Cortex of kidney (tissue), 1 donor: ENCODE measurements at places on chromosomes 13 and 19.

- no peak for DNase-seq
Measured at GRCh38 chr19:55633861-55634260, 6.9 kb upstream of the ZNF580 start.

DNA sequence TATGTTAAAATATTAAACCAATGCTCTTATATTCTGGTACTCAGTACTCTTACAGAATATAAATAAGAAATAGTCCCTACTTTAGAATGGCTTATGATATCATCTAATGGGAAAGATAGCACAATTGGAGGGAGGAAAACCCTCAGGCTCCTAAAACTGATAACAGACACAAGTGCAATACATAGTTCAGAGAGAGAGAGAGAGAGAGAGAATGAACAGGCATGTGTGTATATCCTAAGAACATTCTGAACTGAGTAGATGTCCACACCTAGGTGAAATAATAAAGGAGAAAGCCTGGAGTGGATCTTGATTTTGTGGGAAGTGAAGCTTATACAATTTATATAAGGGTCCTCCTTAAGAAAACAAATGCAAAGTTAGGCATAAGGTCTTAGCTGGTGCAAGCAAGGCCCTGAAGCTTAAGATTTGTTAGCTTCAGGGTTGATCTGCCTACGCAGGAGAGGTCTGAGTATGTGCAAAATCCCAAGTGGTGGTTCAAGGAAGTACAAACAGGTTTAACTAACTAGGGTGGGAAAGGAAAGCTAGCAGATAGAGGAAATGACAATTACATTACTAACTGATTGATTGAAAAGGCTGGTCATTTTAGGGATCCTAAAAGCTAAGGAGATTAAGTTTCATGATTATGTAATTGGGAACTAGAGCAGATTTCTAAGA is 53.3 kb downstream of the SOX21 start:
- no peak for DNase-seq

- DNase-seq: no peak
Measured at GRCh38 chr19:17479325-17479791, 9.0 kb downstream of the SLC27A1 start.

DNA sequence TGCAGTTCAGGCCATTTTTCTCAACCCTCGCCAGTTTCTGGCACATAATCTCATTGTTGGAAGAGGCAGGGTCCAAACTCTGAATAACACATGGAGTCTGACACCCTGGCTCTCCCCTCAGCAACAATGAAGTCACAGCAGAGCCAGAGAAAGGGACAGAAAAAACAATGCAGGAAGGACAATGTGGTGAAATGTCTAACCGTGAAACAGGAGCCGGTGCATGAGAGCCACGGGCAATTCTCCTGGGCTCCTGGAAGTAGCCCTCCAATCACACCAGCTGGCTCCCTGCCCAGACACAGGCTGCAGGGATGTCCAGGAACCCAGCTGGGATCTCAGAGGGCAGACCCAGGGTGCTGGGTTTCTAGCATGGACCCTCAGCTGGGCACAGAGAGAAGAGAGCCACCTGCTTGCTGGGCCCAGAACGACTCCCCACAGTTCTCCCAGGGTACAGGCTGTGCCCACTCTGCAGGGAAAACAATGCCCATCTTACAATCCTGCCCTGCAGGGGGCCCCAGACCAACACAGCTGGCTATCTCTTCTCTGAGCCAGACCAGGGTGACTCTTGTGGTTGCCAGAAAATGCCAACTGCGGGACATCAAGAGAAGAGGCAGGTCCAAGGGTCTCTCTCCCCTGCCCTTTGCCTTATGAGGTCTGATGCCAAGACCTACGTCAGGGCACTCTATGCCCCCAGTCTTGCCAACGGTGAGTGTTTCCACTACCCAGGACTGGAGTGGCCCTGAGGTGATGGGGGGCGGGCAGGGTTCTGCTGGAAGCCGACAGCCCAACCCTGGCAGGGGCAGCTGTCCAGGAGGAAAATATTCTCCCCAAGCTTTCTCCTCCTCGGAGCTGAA is 64.5 kb downstream of the CEBPG start:
- DNase-seq: no peak

- DNase-seq: no peak
Measured at GRCh38 chr13:53513226-53513625, 484.6 kb downstream of the OLFM4 start.

GRCh38 chr13:19818223-19818842 is 35.6 kb upstream of the PSPC1 start:
- no peak for DNase-seq

DNA sequence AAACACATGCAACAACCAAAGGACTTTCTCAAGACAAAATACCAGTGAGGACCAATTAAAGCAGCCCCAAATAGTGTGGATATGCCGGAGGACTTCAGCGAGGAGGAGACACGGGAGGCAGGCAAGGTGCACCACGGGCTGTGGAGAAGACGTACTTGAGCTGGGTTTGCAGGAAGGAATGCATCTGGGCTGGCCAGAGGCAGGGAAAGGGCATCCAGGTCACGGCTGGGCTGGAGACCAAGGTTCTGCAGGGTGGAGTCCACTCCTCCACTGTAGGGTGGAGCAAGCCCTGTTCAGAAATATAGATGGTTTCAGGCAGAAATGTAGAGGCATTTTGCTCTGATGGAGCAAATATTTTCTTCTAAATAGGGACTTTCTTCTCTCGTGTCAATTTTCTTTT is 36.6 kb upstream of the MEDAG start:
- DNase-seq: no peak

DNA sequence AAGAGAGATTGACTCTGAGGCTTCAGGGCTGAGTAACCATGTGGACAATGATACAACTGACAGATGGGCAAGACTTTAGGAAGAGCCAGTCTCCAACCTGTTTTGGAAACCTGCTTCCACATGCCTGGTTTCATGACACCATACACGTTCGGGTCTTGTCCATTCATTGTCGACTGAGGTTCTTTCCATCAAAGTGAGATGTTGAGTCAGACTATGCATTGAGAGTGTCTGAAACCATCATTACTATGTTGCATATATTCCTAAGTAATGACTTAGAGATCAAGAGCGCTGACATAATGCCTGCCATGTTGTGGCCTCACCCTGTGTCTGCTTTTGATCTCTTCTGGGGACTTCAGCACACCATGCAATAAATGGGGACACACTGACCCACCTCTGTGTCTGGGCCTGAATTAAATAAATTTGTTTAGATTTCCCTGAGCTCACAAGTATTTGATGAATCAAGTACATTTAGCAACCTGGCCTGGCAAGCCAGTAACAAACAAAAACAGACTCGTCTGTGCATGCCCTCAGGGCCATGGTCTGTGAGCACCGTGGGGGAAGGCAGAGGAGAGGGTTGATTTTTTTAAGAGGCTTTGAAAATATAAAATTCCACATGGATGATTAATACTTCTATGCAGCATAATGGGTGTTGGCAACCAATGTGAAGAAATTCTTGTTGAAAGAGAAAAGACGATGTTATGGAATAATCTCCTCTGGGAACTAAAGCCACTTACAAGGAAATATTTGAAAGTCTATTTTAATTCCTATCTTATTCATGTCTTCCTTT is 49.9 kb upstream of the UBAC2 start:
- DNase-seq: no peak

DNA sequence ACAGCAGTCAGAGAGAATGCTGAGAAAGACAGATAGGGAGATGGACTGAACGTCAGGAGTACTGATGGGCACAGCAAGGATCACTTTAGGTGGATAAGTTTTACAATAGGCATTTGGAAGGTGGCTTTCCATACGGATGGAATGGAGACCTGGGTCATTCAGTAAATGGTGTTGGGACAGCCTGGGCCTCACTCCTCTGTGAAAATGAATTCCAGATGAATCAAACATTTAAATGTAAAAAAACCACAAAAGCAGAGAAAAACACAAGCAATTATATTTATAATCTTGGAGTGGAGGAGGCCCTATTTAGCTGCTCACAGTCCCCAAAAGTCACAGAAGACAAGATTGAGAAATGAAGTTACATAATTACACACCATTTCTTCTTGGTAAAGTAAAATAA is 4.7 kb downstream of the IL17D start:
- no peak for DNase-seq

GRCh38 chr19:47106821-47107201 is 6.8 kb downstream of the ZC3H4 start:
- no peak for DNase-seq

DNA sequence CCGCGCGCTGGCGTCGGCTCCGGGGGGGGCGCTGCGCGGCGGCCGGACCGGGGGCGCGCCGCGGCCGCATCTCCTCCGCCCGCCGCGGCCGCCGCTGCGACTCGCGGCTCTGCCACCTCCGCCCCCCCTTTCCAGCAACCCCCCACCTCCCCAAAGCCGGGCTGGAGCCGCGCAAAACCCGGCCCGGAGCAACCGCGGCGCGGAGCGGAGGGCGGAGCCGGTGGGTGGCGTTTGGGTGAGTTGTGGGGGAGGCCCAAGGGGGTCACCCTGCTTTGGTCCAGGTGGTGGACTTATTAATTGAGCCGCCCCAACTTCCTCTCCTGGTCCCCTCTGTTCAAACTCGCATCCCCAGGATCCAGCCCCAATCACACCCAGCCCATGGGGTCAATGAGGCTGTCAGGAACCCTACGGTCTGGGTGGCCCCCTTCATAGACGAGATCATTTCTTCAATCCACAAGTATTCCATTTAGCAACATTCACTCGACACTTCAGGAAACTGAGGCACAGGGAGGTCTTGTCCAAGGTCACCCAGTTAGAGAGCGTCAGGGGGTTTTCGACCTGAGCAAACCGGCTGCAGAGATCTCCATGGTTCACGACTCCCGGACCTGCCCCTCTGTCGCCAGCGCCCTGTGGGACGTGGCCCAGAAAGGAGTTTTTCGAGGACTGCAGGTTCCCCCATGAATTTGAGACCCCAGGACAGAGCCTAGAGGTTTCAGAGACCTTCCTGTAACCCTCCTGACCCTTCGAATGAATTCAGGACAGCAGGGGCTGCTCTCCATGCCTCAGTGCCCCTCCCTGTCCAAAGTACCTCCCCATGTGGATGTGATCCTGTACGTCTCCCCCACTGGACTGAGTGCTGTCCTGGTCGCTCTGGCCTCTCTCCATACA is 22.4 kb upstream of the SEMA6B start:
- DNase-seq: no peak

DNA sequence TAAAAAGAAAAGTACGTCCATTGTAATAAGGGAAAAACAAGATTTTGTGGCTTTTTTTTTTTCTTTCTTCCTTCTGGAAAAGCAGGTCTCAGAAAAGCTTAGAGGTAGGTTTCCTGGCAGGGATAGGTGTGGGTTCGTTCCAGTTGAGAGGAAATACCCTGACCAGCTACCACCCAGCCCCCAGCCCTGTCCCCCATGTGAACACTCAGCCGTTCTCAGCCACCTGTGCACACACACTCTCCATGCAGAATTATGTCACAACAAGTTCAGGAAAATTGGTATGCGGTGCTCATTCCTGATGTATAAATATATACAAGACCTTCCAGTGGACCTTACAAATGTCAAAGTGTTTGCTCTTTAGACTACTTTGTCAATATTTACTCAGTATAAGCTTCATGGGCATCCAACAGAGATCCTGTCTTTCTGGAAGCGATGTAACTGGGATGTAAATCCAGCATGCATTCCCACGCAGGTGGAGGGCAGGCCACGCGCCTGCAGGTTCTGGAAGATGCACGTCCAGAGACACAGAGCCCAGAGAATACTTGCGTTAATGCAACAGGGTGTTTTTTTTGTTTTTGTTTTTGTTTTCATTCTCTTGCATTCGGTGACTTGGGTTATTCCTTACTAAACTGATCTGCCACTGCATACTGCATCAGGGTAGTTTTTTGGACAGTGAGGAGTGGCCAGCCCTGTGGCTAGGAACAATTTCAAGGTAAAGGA is 68.8 kb downstream of the TSHZ3 start:
- DNase-seq: no peak

DNA sequence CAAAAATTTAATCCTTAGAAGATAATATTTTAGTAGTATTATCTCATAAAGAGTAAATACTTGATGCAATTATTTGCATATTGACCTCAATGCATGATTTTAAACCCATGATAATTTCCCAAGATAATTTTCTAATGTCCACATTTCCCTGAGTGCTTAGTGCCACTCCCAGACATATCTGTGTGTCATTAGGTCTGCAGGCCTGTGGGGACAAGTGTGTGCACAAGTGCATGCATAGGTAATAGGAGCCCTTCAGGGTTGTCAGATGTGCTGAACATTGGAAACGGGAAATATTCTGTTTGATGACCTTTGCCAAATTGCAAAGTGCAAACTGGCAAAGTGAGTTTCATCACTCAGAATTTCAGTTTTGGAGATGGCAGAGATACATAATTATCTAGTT is 369.9 kb downstream of the KLF5 start:
- no peak for DNase-seq

GRCh38 chr13:104648291-104648690 is 1582.1 kb upstream of the SLC10A2 start:
- DNase-seq: no peak

DNA sequence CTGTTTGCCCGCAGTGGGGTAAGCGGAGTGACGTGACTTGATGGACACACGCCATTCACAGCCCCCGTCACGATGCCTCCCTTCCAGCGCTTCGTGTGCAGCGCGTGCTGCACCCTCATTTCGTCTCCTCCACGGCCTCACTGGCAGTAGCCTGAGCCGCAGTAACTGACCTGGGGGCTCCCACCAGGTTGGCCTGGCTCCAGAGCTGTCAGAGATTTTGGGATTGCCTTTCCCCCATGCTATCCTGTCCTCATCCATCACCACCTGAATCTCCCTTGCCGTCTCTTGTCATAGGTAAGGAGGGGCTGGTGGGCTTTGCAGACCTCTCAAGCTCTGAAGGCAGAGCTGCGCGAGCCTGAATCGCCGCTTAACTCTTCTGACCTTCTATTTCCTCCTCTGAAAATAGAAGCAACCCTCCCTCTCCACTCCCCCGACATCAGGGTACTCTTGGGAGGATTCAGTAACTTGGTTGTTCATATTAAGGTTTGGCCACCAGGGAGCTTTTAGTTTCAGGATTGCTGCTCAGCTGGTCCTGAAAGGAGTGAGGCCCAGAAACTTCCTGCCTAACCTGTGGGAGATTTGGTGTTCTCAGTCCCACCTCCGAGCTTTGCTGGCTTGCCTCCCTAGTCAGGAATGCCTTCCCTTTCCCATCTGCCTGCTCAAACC is 27.9 kb downstream of the SIGLEC5 start:
- DNase-seq: no peak

DNA sequence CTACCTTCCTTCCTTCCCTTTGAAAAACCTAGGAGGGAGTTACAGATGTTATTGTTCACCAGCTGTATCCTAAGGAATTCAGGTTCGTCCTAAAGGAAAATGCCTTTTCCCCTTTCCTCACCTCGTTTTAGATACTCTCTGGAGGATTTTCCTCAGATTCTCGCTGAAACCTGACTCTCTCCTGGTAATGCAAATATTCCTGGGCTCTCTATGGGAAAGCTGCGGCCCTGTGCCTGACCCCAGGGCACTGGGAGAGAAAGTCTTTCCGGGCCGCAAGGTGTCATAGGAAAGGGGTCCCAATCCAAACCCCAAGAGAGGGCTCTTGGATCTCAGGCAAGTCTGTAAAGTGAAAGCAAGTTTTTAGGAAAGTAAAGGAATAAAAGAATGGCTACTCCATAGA is 13.1 kb upstream of the OR1M1 start:
- DNase-seq: no peak

DNA sequence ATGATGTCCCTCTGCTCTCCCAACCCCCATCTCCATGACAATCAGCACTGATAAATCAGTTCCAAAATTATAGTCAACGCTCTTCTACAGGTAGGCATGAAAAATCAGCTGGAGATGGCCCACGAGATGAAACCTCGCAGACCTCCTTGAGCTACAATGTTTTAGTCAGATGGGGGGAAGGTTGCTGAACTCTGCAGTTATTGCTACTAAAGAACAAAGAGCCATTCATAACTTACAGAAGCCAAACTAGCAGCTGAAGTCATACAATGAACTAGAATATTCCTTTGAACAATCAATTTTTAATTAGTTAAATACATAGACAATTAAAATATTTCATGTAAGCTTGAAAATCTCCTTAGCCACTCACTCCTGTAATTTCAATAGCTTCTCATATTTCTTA is 179.2 kb downstream of the NHLRC3 start:
- no peak for DNase-seq
